ENCODE measurements at places on chromosomes 6 and 20. TPM values are rescaled to one million over a fixed set of nuclear protein-coding genes. Genes with fewer than 3 reads are reported as not detected.

Gene UBE3D
- 8.3 TPM for total RNA-seq

Gene SAMD3
- total RNA-seq, result 7.6 TPM

Gene FBXO9
- total RNA-seq, result 61.4 TPM

GRCh38 chr6:20117474-20117873 is 94.8 kb downstream of the MBOAT1 start:
- H3K27ac ChIP-seq, result no peak overlapping the region
- no peaks in the 10 kb centered on the region for H3K4me1 ChIP-seq
- no peaks in the 10 kb centered on the region for H3K27me3 ChIP-seq
- no peaks in the 10 kb centered on the region for H3K36me3 ChIP-seq
- no peak overlapping the region for H3K4me3 ChIP-seq
- DNase-seq, result no peak

DNA sequence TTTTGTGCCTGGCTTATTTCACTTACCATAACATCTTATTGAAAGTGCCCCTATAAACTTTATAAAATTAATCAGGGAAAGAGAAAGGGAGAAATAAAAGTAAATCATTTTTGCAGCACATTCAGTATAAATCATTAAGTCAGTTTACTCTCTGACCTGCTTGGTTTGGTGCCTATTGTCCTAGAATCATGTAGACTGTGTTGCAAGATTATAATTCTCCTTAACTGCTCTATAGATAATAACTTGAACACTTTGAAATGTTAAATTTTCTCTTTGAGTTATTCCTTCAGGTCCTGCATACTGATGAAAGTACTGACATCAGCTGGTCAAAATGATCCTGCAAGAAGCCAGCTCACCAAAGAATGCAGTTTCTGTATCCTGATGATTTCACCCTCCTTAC is 969.6 kb upstream of the GJE1 start:
- H3K27ac ChIP-seq, result no peak overlapping the region
- H3K27me3 ChIP-seq, result no peaks in the 10 kb centered on the region
- no peak for DNase-seq

DNA sequence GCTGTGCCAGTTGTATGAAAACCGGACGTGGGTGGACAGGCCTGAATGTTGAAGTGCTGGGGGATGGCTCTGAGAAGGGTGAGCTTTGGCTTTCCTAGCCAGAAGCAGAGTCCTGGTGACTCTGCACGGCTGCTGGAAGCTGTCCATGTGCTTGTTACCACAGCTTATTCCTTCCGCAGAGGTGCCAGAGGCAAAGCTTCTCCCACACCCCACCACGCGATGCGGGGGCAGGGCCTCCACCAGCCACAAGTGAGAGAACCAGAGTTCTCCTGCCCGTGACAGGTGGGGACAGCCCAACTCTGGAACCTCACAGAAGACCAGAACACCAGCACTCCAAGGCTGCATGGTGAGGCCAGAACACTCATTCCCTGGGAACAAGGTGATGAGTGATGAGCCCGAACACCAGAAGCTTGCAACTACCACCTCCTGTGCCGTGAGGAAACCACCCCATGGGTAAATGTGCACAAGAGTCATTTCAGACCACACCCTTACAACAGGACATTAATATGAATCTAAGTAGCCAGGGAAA is 36.7 kb downstream of the JAG1 start:
- DNase-seq, result no peak
- peaks cover 47% of the 10 kb centered on the region for H3K36me3 ChIP-seq
- peaks cover 80% of the 10 kb centered on the region for H3K4me1 ChIP-seq
- H3K4me3 ChIP-seq, result no peak overlapping the region
- H3K27me3 ChIP-seq, result no peaks in the 10 kb centered on the region
- H3K27ac ChIP-seq, result peak overlapping the region; percentile 85

GRCh38 chr6:25359891-25360290 is 80.7 kb downstream of the CARMIL1 start:
- no peak overlapping the region for H3K4me3 ChIP-seq
- H3K27me3 ChIP-seq, result no peaks in the 10 kb centered on the region
- H3K4me1 ChIP-seq, result peaks cover 13% of the 10 kb centered on the region
- no peak for DNase-seq
- H3K27ac ChIP-seq, result peak overlapping the region; percentile 64
- H3K36me3 ChIP-seq, result no peaks in the 10 kb centered on the region

DNA sequence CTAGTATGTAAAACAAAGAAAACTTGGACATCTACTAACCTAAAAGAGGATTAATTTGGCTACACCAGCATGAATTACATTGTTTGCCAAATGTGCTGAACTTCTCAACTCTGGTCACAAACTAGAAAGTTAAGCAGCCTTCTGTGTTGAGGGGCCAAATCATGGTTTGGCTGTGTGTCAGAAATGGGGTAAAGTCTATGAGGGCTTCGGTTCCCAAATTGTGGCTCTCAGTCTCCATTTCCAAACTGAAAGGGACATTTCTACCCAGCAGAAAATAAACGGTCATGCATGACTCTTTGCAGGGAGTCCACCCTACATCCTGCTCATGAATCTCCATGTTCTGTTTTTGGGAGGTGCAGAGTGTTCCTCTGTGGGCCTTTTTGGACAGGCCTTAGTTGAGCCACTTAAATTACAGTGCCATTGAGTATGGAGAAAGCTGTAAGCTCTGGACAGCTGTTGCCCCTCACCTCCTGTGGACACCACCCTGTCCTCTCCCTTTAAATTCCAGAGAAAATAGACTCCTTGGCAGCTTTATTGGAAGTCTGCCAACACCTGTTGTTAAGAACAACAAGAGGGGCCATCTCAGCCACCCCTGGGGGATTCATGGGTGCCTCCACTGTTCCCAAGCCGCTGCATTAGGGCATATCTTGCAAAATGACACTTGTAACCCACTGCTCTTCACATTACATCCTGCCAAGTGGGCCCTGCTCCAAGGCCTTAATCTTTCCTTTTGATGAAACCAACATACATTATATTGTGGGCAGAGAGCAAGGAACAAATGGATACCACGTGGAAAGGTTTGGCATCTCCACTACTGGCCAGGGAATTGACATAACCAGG is 27.5 kb upstream of the SNRPC start:
- no peaks in the 10 kb centered on the region for H3K36me3 ChIP-seq
- H3K27ac ChIP-seq, result no peak overlapping the region
- H3K4me1 ChIP-seq, result no peaks in the 10 kb centered on the region
- no peak for DNase-seq
- H3K4me3 ChIP-seq, result no peak overlapping the region
- H3K27me3 ChIP-seq, result no peaks in the 10 kb centered on the region

GRCh38 chr20:19308146-19308545 is 95.7 kb downstream of the SLC24A3 start:
- no peak overlapping the region for H3K27ac ChIP-seq
- DNase-seq, result no peak
- peaks cover 10% of the 10 kb centered on the region for H3K4me1 ChIP-seq
- H3K36me3 ChIP-seq, result no peaks in the 10 kb centered on the region
- no peaks in the 10 kb centered on the region for H3K27me3 ChIP-seq
- no peak overlapping the region for H3K4me3 ChIP-seq

DNA sequence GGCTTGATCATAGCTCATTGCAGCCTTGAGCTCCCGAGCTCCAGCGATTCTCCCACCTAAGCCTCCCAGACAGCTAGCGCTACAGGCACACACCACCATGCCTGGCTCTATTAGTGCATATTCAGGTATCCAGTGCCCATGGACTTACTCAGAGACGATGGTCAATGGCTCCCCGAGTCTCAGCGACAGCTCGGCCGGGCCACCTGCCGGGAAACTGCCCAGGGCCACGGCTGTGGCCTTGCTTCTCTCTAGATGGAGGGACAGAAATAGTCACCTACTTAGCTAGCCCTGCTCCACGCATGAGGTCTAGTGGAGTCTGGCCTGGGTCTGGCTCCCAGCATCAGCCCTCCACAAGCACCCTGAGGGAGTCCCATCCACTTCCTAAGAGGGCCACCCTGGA is 11.7 kb downstream of the SLA2 start:
- no peak overlapping the region for H3K27ac ChIP-seq
- H3K4me1 ChIP-seq, result no peaks in the 10 kb centered on the region
- no peak for DNase-seq
- H3K27me3 ChIP-seq, result no peaks in the 10 kb centered on the region

- DNase-seq, result no peak
- no peaks in the 10 kb centered on the region for H3K36me3 ChIP-seq
These were observed 17.4 kb upstream of the AKAP7 start for GRCh38 chr6:131117878-131118277.

DNA sequence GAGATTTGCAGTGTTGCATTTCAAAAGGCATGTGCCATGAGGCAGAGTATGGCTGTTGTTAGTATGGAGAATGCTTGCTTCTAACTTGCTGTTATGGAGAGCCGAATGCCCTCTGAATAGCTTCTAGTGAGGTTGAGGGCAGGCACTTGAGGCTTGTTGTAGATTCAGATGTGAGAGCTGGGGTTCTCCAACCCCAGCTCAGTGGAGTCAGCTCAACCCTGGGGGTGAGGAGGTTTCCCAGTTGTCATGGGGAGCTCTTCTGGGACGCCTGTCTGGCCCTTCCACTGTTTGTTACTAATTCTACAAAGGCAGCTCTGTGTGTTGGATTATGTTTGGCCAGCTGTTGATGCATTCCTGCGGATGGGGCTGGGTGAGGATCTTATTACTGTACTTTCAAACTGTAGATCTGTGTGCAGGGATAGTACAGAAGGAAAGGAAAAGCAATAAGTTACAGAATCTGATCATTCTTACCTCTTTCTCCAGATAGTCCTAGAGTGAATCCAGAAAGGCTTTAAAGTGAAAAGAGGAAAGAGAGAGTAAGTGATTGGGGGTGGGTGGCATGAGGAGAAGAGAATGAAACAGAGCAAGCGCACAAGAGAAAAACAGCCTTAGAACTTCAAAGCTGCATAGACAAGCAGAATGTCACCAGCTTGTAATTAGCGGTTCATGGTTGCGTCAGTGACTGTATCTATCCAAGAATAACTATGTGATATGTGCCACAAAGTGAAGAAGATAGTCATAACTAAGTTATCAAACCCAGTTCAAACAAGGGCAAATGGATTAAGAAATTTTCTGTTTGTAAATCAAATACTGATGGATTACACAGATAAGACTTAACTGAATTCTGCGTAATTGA is 148.7 kb downstream of the PRL start:
- no peaks in the 10 kb centered on the region for H3K27me3 ChIP-seq
- H3K4me3 ChIP-seq, result no peak overlapping the region
- peaks cover 41% of the 10 kb centered on the region for H3K4me1 ChIP-seq

DNA sequence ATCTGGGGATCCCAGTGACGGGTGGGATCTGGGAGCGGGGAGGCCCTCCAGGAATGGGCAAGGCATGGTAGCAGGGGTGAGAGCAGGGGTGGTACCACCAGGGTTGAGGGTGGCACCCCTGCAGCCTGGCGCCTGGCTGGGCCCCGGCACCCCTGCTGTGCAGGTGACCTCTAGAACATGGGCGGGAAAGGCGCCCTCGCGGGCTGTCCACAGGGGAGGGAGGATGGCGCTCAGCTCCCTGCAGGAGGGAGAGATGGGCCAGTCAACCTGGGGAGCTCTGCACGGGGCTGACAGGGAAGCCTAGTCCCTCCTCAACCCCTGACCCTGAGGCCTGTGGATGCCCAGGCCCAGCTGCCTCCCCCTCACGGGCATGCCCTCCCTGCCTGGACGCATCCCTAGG is 61.6 kb upstream of the SLCO4A1 start:
- no peak for DNase-seq
- no peak overlapping the region for H3K4me3 ChIP-seq
- H3K36me3 ChIP-seq, result no peaks in the 10 kb centered on the region
- H3K4me1 ChIP-seq, result peaks cover 12% of the 10 kb centered on the region
- no peak overlapping the region for H3K27ac ChIP-seq
- peaks cover 5% of the 10 kb centered on the region for H3K27me3 ChIP-seq

DNA sequence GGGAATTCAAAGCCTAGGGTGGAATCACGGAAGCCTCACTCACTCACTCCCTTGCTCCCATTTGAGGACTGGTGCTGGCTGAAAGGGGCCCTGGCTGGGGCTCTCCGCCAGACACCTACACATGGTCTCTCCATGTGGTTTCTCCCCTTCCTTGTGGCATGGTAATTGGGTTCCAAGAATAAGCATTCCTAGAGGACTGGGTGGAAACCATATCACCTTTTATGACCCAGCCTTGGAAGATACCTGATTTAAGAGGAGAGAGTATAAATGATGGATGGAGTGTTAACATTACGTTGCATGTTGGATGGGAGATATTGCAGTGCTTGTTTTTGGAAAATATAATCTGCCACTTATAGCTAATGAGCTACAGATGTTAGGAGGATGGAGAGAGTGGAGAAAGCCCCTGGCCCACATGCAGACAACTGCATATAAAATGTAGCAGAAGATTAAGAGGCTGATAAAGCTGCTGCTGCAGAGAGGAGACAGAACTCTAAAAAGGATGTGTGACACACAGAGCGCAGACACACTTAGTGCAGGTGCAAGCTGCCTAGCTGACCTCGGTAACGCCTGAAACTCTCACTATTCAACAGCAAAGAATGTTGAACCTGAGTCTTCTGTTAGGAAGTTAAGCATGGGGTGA is 23.3 kb upstream of the CDKN1A start:
- no peaks in the 10 kb centered on the region for H3K27me3 ChIP-seq
- no peak overlapping the region for H3K27ac ChIP-seq
- DNase-seq, result no peak
- H3K36me3 ChIP-seq, result no peaks in the 10 kb centered on the region
- H3K4me1 ChIP-seq, result peaks cover 16% of the 10 kb centered on the region

DNA sequence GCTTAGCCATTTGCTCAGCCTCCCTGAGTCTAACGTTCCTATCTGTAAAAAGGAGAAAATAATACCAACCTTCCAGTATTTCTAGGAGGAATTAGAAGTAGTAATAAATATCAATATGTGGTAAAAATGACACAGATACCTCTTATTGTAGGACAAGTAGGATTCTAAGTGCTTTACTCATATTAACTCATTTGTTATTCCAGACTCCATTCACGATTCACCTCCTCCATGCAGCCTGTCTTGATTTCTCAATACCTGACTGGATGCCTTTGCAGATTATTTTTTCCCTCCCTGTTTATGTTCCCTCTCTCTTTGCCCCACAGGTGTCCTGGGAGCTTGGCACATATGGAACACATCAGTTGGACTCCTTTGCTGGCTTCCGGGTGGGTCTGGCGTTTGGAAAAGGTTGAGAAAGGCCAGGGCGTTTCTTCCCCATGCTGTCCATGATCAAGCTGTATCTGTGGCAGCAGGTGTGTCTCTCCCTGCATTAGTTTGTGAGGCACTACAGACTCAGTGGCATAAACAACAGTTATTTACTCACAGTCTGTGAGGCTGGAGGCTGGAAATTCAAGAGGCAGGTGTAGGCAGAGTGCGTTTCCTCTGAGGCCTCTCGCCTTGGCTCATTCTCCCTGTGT is 10.7 kb upstream of the DUSP22 start:
- no peaks in the 10 kb centered on the region for H3K36me3 ChIP-seq
- no peak overlapping the region for H3K4me3 ChIP-seq

- no peak overlapping the region for H3K27ac ChIP-seq
- H3K27me3 ChIP-seq, result no peaks in the 10 kb centered on the region
- H3K36me3 ChIP-seq, result no peaks in the 10 kb centered on the region
- no peaks in the 10 kb centered on the region for H3K4me1 ChIP-seq
- H3K4me3 ChIP-seq, result no peak overlapping the region
These were observed 35.2 kb upstream of the BCLAF1 start for GRCh38 chr6:136324686-136325380.

- no peak overlapping the region for H3K27ac ChIP-seq
- no peaks in the 10 kb centered on the region for H3K36me3 ChIP-seq
- H3K4me3 ChIP-seq, result no peak overlapping the region
- H3K4me1 ChIP-seq, result peaks cover 8% of the 10 kb centered on the region
- no peak for DNase-seq
These were observed 3.3 kb upstream of the STK38 start for GRCh38 chr6:36550473-36551000.

GRCh38 chr6:31462026-31462963 is 35.6 kb upstream of the MICB start:
- H3K27me3 ChIP-seq, result no peaks in the 10 kb centered on the region
- H3K36me3 ChIP-seq, result no peaks in the 10 kb centered on the region
- H3K27ac ChIP-seq, result peak overlapping the region; percentile 85
- DNase-seq, result peak; percentile 80
- H3K4me1 ChIP-seq, result peaks cover 27% of the 10 kb centered on the region

GRCh38 chr6:1416191-1416760 is 26.9 kb downstream of the FOXF2 start:
- H3K4me3 ChIP-seq, result no peak overlapping the region
- no peaks in the 10 kb centered on the region for H3K27me3 ChIP-seq
- no peaks in the 10 kb centered on the region for H3K36me3 ChIP-seq
- no peak overlapping the region for H3K27ac ChIP-seq
